ENCODE measurements at places on chromosomes 13 and 19.

- DNase-seq, result no peak
Observed at GRCh38 chr13:34842466-34842865, 99.6 kb upstream of the NBEA start.

DNA sequence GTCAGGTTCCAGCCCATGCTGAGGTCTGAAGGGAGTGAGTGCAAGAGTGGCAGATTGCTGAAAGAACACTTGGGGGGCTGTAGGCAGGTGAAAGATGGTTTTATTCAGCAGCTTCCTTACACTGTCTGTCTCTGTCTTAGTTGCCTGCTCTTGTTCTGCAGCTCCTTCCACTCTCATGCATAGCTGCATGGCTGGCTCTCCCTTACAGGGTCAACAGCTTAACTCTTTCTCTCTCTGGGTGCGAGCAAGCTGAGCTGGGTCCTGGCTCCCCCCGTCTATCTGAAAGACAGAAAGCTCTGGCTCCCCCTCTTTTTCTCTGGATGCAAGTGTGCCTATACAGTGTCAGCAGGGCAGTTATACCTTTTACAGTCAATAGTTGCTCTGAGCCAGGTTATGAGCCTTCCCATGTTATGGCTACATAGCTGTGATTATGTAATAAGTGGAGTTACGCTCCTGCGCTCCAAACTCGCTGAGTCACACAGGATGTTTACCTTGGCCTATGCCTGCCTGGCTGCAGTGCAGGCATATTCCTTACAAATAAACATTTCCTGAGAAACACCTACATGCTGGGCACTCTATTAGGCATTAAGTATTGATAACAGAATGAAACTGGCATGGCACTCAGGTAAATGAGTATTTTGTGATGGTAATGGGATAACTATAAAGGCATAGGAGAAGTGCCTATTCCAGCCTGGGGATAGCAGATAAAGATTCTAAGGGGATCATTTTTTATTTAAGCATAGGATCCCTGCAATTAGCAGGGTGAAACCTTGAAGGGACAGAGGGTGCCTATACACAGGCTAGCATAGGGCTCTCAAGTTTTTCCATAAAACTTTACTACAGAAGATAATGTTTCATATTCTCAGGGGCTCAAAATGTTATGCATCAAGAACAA, 826.9 kb upstream of the PCDH9 start:
- peak; percentile 12 for DNase-seq

DNA sequence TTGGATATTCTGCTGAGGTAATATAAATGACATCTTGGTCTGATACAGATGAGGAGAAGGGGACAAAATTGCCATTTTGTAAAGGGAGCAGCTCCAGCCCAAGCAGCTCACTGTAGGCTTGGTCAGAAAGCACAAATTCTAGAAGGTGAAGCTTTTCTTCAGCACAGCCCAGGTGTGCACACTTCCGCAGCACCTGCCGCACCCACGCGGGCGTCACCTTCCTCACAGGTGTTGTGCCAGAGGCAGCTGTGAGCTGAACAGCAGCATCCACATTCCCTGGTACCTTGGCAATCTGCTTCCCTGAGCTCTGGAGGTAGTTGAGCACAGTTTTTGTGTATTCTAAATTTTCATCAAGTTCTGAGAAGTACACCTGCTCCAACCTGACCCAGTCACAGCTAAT, 79.0 kb downstream of the SACS start:
- DNase-seq, result no peak

DNA sequence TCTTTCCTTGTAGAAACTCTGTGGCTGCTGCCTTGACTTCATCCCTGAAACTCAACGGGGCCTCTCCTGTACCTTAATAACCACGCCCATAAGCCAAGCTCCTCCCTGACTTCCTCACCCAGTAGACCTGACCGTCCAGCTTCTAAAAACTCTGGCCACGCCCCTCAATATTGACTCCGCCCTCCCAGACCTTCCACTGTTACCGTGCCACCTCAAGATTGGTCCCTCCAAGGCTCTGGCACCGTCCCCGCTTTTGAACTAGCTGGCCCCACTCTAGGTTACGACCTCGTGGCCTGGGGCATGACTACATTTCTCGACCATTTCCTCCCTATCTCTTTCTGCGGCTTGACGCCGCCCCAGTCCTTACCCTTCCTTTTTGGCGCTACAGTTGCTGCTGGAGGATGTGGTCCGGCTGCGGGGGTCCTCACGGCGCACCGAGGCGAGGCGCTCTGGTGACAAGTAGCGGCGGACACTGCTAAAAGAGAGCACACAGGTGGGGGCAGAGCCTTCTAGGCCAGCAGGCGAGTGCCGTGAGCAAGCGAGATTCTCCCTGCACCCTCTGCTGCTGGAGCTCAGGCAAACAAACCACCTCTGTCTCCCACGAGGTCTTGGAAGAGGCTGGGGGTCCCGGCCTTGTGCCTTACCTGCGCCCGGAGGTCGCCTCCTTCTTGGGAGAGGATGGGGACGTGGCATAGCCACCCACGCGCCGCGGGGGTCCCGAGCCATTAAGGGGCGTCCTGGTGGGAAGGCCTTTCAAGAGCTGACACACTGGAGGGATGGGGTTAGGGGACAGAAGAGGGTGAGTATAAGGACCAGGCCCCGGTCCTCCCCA, 2.3 kb upstream of the EML2 start:
- DNase-seq, result no peak

DNA sequence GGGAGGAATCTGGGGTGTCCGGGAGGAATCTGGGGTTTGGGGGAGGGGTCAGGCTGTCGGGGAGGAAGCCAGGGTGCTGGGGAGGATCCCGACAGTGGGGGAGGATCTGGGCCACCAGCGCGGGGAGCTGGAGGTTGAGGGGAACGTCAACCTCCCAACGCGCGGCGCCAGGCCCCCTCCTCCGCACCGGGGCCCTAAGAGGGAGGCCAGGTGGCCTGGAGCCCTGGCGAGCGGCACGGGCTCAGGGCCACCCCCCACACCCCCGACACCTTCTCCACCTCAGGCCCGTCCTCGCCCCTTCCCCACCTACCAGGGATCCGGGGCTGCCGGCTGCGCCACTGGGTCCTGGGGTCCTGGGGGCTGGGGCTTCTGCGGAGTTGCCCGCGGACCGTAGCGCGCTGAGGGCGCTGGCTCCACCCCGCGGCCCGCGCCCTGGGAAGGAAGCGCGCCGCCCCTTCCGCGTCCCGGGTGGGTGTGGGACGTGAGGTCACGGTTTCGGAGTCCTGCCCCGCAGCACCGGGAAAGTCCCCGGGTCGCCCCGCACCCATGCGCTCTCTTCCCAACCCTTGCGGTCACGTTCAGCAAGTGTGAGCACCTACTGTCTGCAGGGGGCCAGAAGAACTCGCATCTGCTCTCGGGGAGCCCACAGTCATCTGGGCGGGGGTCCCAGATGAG, at the start of gene TICAM1:
TSS of gene TICAM1 (minus strand) at position 409 of the 675 bp plus-strand sequence. CDS start 13,335 bp downstream, outside the sequence.
- peak; percentile 78 for DNase-seq

DNA sequence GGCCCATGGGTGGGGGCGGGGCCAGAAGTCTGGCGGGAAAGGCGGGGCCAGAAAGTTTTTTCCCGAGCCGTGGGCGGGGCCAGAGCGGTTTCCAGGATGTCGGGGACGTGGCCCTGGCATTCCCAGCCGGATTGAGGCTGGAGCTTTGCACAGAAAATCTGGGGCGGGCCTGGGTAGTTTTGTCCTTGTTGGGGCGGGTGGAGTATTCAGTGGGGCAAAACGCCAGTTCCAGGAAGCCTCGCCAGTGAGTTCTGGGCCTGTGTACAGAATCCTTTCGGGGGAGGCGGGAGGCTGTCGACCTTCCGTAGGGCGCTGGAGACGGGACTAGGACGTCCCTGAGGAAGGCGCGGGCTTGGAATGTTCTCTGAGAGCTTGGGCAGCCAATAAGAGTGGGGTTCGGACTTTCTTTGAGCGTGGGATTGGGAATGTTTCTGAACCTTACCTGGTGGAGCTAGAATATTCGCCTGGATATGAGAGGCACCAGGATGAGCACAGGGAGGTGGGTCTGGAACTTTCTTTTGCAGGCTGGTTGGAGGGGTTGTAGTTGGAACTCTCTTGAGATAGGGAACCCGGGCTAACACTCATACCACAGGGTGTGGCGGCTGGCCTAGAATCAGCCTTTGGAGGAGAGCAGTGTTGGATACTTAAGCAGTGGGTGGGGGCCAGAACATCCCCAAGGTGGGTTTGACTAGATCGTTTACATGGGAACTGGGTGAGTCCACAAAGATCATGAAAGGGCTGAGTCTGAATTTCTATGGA, 1.3 kb downstream of the CCDC9 start:
- DNase-seq, result no peak

- DNase-seq, result no peak
Observed at GRCh38 chr13:66663206-66663605, 566.9 kb downstream of the PCDH9 start.

GRCh38 chr13:79646880-79647279, 165.9 kb downstream of the NDFIP2 start:
- peak; percentile 2 for DNase-seq

DNA sequence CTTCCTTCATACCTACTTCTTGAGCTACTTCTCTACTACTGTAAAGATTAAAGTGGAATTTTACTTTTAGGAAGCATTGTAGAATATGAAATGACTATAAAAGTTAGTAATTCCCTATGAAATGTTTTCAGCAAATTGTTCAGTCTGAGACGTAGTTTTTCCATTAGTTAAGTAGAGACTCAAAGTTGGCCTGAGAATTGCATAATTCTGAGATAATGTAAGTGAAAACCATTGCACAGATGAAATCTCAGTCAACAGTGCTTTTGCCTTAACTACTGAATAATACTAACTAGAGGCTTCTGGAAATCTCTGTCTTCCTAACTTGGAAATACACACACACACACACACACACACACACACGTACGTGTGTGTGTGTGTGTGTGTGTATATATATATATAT, 125.9 kb downstream of the FGF14 start:
- DNase-seq, result no peak

DNA sequence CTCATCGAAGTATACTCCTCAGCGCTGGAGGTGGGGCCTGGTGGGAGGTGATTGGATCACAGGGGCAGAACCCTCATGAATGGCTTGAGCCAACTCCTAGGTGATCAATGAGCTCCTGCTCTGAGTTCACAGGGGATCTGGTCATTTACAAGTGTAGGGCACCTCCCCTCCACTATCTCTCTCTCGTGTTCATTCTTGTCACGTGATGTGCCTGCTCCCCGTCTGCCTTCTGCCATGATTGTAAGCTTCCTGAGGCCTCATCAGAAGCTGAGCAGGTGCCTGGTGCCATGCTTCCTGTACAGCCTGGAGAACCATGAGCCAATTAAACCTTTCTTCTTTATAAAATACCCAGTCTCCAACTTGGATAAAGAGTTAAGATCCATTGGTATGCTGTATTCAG, 61.4 kb downstream of the NALCN start:
- DNase-seq, result no peak

DNA sequence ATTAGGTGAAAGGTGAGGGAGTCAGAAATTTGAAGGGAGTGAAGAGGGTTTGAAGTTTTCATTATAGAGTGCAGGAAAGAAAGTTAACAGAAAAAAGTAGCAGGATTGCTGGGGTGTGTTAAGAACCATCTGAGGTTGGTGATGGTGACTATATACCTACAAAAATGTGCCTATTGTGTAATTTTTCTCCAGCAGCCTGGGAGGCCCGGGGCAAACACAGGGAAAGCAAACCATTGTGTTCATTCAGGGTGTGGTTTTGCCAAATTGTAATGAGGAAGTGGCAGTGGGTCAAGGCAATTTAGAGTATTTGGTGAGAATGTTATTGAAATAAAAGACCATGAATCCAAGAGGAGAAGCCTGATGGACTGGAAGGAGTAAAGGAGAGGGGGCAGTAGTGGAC, 8.2 kb upstream of the SUCLA2 start:
- DNase-seq, result no peak

DNA sequence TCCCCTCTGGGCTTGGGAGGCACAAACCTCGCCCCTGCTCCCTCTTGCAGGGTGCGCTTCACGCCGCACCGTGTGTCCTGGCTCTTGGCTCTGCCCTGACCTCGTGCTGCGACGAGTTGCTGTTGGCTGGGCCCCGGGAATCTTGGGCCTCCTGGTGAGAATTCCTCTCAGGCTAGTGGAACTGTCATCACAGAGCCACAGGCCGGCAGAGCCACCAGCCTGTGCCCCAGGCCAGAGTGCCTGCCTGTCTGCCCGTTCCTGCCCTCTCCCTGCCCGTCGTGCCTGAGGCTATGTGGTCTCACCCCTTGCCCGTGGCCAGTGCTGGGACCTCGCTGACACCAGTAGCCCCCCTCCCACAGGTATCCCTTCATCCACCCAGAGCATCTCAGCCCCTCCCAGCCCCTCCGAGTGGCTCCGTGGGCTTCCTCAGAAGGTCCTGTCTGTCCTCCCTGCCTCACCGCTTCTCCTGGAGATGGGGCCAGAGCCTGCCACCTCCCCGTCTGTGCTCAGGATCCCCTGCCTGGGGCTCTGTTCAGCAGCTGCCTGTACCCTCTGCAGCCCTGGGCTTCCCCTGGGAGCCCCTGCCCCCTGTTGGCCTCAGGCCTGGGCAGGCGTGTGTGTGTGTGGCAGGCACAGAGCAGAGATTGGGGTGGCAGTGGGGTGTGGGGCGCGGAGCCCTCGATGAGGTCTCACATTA, 13.3 kb downstream of the NDUFB7 start:
- DNase-seq, result no peak

DNA sequence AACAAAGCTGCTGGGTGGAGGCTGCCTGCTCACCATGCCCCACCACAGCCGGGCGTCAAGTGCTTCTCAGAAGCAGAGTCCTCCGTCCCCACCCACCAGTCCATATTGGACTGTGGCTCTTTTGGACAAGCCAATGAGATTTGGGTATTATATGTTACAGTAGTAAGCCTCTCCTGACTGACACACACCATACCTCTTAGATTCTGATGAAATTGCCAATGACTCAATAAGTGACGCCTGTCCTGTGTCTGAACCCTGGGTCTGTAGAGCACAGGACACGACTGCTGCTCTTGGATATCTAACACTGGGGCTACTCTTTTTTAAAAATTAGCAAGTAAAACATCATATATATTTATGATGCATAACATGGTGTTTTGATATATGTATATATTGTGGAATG, 44.8 kb upstream of the UBAC2 start:
- no peak for DNase-seq

DNA sequence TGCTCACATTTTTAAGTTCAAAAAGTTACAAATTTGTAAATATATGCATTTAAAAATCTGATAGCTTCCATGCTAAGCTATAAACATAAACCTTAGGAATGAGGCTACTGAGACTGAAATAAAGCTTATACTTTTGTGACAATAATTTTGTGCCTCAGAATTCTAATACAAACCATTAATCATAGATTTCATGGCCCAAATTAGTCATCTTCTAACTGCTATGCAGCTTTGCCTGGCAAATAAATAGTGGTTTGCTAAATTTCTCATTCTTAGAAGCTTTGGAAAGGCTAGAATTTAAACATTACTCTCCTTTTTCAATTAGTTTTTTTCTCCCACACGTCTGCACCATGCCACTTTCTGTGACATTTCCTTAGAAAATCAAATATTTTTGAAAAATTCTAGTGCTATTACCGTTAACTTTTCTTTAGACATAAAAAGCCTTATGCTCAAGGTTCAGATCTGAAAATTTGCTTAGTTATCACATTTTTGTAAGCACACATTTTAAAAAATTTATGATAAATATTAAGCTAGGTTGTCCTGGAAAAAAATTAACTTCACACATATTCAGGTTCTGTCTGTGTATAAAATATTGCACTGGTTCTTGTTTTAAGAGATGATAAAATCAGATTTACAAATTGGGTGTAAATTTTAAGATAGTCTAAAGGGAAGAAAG, 46.9 kb downstream of the FNDC3A start:
- DNase-seq, result no peak

GRCh38 chr13:50684366-50684765, 159.1 kb downstream of the DLEU7 start:
- no peak for DNase-seq
